Stimulated activated CD4-positive, alpha-beta T cell treated with anti-CD3 and anti-CD28 coated beads, TNF-alpha, amount 100 ng/mL, for 4 hours (primary cell): ENCODE measurements at places on chromosomes 3 and 15.

GRCh38 chr3:151316267-151316991 is at the start of gene GPR87:
Gene GPR87, minus strand, starts transcription at chr3:151316820. Its CDS starts 16,720 bp downstream, at chr3:151300100.
- no peak for DNase-seq

GRCh38 chr15:44603126-44603525 is 60.3 kb downstream of the SPG11 start:
- no peak for DNase-seq

DNA sequence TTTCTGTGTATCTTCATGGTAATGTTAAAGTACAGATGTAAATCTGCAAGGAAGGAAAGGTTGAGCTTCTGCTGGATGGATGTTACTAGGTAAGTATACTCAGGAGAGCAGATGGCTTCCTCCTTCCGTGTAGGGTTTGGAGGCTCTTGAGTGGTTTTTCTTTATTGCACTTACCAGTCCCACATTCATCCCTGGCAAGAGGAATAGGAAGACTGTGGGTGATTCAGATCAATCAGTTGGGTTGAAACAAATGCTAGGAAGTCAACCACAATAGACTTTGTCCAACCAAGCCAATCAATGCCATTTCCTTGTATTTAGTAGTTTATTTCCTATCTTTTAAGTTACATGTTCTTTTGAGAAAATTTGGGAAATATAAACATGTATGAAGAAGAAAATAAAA is 26.6 kb downstream of the MYZAP start:
- no peak for DNase-seq

GRCh38 chr15:59338414-59338813 is 34.3 kb downstream of the MYO1E start:
- DNase-seq, result no peak

DNA sequence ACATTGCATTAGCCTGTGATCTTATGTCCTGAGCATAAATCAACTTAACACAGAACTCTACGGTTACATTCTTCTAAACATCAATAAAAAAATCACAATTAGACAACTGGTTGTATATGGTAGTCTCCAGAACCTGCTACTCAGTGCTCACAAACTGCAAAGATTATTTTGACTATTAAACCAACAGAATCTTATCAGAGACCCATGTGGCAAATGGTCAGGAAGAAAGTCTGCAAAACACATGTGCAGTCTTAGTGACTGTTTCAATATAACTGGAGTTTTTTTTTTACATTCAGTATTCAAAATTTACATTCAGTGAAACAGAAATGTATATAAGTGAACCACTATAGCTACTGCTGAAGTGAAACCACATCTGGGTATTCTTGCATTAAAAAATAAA is 27.3 kb upstream of the PYGO1 start:
- no peak for DNase-seq

DNA sequence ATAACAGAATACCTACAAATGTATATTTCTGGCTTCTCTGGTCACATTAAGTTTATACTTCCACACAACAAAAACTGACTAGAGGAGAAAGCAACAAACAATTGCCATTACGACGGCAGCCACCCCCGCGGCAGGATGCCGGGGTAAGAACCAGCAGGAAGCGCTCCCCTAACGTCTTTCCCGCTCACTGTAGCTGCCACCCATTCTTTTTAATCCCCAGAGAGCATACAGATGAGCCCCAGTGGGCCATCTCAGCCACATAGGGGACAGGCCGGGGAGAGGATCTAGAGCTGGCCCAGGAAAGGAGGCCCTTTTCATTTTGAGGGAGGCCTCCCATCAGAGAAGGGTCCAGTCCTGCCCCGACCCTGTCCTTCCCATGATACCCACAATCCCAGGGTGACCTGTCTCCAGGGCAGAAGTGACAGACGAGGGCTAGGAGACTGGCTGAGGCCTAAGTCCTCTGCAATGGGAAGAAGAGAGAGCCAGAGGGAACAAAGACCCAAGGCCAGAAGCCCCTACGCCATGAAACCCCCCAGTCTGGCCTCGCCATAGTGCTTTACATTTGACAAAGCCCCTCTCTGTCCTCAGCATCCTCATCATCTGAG is 3.6 kb upstream of the CALML4 start:
- no peak for DNase-seq

GRCh38 chr3:77427528-77427927 is 387.6 kb downstream of the ROBO2 start:
- no peak for DNase-seq

- DNase-seq, result no peak
These were observed 18.0 kb upstream of the NEO1 start for GRCh38 chr15:73034221-73034620.

- DNase-seq, result no peak
These were observed 31.6 kb downstream of the MCF2L2 start for GRCh38 chr3:183396662-183397391.

- no peak for DNase-seq
These were observed 15.0 kb downstream of the INTS14 start for GRCh38 chr15:65595960-65596359.

- DNase-seq, result no peak
These were observed 12.8 kb upstream of the MAGEF1 start for GRCh38 chr3:184724699-184725098.

GRCh38 chr3:180529778-180530177 is 72.2 kb upstream of the TTC14 start:
- DNase-seq, result no peak

- no peak for DNase-seq
These were observed 335 bp upstream of the VPS8 start for GRCh38 chr3:184811663-184811998.

GRCh38 chr15:99095626-99096025 is 9.3 kb upstream of the SYNM start:
- no peak for DNase-seq

GRCh38 chr15:68274201-68274848 is 3.2 kb upstream of the FEM1B start:
- no peak for DNase-seq

GRCh38 chr3:65875393-65876027 is 163.2 kb downstream of the MAGI1 start:
- DNase-seq, result no peak

- DNase-seq, result no peak
These were observed 93.5 kb downstream of the ADAMTS17 start for GRCh38 chr15:100248236-100248635.

DNA sequence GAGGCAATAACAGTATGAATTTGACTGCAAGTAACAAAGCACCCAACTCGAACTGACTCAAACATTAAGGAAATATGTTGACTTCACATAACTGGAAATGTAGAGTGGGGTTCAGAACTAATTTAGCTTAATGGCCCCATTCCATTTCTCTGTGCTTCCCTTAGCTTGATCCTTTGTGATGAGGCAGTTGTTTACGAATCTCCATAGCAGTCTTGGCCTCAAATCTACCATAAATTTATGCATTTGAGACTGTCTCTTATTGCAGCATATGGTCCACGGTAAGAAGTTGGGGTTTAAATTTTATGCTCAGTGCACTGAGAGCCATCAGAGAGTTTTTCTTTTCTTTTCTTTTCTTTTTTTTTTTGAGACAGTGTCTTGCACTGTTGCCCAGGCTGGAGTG is 148.7 kb upstream of the POU1F1 start:
- DNase-seq, result no peak
